GM23248 (cell line): ENCODE measurements at places on chromosomes 1 and 21.

GRCh38 chr1:234705615-234706014 is 95.6 kb upstream of the IRF2BP2 start:
- no peak for DNase-seq

GRCh38 chr1:109739738-109740614 is 862 bp downstream of the GSTM3 start:
- peak; percentile 84 for DNase-seq

- peak; percentile 60 for DNase-seq
Measured at GRCh38 chr1:212284332-212284743, 872 bp upstream of the PPP2R5A start.

DNA sequence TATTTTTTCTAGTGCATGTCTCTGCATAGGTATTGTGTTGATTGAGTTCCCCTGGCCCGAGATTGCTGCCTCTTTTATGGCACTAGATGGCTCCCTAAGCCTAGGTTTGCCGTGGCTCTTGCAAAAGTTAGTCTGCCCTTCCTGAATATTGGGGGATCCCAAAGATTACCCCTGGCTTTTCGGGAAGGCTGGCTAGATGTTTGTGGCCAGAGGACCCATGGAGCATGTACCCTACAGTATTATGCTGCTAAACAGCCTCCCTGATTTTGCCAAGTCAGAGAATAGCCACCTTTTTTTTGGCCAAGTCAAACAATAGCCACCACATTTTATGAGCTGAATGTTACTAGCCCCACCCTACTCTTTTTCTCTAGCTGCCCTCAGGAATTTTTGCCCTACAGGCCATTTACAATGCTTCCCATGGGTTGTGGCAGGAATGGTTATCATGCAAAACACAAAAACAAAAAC is 343.2 kb downstream of the OLFM3 start:
- DNase-seq, result peak; percentile 33

DNA sequence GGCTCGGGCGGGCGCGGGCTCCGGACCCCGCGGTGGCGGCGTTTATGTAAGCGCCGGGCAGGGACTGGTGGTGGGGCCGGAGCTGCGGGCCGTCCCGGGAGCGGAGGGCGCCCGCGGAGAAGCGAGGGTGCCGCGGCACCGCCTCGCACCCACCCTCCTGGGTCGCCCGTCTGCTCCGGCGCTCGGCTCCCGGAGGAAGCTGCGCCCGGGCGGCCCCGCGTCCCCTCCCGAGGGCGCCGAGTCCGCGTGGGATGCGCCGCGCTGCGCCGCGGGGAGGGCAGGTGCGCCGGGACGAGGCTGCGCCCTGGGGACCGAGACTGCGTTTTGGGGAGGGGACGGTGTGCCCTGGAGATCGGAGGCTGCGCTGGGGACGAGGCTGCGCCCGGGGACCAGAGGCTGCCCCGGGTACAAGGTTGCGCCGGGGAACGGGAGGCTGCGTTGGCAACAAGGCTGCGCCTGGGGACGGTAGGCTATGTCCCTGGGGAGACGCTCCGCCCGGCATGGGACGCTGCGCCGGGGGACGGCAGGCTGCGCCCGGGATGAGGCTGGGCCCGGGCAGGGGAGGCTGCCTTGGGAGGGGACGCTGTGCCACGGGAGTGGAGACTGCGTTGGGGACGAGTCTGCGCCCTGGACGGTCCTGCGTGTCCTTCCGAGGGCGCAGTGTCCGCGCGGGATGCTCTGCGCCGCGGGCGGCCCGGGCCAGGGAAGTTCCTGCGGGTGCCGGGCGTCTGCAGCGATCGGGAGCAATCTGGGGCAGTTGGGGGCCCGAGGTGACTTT is 627 bp downstream of the ADARB1 start:
- peak; percentile 52 for DNase-seq

GRCh38 chr1:8951231-8951630 is 5.6 kb downstream of the CA6 start:
- DNase-seq, result no peak

- peak; percentile 41 for DNase-seq
Measured at GRCh38 chr1:153777648-153778047, 2.4 kb downstream of the SLC27A3 start.

DNA sequence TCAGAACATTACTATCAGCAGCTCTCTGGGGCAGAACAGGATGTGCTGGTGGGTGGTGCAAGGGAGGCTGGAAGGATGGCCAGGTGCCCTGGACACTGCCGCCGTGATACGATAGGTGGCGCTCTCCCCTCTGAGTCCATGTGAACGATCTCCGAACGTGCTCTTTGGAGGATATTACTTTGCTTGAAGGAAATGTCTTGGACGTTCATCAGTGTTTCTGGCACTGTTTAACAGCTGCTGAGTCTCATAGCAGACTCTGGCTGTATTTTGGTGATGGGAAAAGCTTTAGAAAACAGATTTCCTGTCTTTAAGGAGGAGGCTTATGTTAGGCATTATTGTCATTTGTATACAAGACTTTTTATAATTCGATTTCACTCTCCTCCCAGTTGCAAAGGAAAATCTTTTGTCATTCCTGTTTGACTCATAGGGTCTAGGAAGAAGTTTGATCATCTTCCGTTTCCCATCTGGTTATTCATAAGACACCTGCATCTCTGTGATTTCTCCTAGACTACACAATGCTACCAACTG is 386.2 kb upstream of the ADGRL2 start:
- peak; percentile 68 for DNase-seq

DNA sequence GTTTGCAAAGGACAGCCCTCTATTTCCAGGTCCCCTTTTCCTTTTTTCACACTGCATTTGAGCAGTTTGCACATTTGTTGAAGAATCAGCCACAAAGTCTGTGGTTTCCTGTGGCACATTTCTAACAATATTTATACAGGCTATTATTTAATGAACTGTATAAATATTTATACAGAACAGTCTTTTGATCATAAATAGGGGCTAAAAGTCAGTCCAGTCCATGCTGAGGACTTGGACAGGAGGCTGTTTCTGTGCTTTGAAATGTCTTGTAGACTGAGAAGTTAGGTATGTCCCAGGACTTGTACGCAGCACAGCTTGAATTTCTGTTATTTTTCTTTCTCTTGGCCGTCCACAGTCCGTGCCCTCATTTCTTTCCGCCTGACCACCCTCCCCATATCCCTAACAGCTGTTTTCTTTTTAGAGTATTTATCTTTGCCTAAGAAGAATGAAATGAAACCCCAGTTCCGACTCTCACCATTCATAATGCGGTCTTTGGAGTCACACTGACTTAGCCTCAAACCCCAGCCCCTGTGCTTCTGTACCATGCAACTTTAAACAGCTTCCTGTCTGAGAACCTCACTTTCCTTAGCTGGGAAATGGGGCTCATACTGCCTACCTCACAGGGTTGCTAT is 19.7 kb downstream of the FGGY start:
- peak; percentile 29 for DNase-seq

DNA sequence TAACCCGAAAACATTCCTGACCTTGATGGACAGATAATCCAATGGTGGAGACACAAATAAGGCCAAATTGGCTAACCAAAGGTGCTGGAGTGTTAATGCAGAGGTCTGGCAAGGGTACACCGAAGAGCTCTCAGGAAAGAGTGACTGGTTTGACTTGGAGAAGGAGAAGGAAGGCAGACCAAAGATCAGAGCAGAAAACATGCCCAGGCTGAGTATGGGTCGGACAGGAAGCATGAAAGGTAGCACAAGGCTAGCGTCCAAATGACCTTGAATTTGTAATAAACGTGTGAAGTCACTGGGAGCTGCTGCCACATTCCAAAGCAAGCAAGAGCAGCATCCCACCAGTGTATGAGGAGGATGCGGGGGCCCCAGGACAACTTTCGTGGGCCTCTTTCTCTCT is 45.7 kb downstream of the APP start:
- no peak for DNase-seq
